ENCODE measurements at places on chromosomes 1 and 21.

- DNase-seq, result no peak
Observed at GRCh38 chr1:166868639-166869038, 7.4 kb downstream of the TADA1 start.

DNA sequence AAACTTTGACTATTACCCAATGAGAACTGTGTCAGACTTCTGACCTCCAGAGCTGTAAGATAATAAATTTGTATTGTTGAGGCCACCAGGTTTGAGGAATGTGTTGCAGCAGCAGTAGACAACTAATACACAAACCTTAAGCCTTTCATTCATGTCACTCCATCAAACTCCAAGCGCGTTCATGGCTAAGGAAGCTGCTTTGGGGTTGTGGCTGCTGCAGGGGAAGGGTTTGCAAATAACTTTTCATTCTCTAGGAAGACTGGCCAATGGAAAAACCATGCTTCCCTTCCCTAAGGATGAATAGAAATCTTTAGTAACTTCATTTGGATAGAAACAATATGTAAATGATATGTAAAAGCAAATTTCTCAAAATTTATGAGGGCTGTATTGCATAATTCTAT is 170.4 kb downstream of the RHOU start:
- no peak for DNase-seq

DNA sequence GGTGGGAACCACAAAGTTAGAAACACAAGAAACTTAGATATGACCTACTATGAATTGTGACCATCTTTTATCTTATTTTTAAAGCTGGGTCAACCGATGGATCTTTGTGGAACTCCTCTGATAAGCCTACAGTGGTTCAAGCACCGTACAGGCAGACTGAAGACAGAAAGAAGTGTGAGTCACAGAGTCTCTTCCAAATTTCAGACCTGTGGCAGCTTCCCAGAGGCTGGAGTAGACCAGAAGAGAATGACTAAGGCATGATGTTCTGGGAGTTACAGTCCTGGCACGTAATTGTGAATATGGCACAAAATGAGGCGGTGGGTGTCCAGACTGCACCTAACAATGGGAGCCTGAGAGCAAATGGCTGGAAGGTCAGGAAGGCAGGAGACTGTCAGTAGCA is 70.0 kb downstream of the LMO4 start:
- no peak for DNase-seq

DNA sequence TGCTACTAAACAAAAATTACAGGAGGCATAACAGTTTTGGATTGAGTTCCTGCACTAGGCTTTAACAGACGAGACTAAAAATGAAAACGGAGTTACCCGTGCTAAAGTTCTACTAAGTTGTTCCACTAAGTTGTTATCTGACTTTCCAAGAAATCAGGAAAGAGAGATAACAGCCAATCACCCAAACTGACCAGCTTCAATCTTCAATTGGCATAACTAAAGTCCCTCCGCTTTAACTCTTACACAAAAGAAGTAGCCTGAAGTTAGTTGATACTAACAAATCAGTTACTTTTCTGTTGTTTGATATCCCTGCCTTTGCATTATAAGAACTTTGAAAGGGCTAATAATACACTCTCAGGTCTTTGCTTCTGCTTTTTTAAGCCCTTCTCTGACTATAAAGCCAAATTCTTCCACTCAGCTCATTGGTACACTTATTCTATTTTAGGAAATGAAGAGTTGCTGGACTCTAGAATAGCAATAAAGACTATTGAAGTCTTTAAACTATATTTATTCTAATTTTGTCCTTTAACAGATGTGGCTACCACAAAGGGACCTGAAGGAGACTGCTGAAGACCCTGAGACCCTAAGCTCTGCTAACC is 61.3 kb downstream of the TESK2 start:
- no peak for DNase-seq

- no peak for DNase-seq
Observed at GRCh38 chr1:44296086-44296485, 59.0 kb downstream of the ERI3 start.

DNA sequence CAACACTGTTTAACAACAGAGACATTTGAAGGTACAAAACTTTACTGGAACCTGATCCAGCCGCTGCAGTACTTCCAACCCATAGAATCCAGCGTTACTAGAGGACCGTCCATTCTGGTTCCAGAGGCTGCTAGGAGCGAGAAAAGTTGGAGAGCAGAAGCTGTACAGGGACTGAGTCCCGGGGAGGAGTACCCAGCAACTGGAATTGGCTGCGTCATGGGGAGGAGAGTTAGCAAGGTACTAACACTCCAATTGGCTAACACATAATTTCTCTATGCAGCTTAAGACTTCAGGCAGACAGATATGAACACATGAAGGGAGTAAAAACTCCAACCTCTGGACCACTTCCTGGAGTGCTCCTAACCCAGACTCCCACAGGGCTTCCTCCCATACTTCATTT is 2.1 kb upstream of the QSOX1 start:
- no peak for DNase-seq

DNA sequence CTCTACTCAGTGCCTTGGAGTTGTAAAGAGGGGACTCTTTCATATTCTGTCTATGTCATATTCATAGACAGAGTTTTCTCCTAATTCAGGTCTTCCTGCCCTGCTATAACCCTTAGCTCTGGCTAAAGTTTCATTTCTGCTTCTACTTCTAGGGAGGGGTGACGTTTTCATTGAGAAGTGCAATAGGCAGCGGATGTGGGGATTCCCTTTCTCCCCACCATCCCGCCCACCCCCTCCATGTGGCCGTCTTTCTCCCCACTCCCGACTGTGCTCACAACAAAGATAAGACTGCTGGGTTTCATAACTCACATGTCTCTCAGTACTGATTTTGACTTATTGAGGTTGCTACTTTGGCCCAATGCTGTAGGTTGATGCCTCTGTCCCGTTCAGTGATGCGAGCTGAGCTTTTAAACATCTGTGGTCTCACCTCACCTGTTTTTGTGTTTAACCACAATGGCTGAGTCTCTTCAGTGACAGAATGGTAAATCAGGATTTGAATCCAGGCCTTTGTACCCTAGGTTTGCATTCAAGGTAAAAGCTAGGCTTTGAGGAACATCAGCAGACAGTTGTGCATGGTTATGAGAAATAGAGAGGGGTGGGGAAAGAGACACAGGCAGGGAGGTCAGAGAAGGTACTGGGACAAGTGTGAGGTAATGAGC is 7.8 kb upstream of the KIF14 start:
- DNase-seq, result no peak

- DNase-seq, result no peak
Observed at GRCh38 chr1:58670181-58670580, 29.7 kb downstream of the MYSM1 start.

- DNase-seq, result no peak
Observed at GRCh38 chr1:69499203-69499803, 68.4 kb upstream of the LRRC7 start.

- no peak for DNase-seq
Observed at GRCh38 chr1:159205225-159205624, 550 bp downstream of the ACKR1 start.

- no peak for DNase-seq
Observed at GRCh38 chr1:153246018-153246417, 13.5 kb upstream of the LORICRIN start.

GRCh38 chr1:109621379-109622136 is 1.9 kb downstream of the AMPD2 start:
- no peak for DNase-seq

DNA sequence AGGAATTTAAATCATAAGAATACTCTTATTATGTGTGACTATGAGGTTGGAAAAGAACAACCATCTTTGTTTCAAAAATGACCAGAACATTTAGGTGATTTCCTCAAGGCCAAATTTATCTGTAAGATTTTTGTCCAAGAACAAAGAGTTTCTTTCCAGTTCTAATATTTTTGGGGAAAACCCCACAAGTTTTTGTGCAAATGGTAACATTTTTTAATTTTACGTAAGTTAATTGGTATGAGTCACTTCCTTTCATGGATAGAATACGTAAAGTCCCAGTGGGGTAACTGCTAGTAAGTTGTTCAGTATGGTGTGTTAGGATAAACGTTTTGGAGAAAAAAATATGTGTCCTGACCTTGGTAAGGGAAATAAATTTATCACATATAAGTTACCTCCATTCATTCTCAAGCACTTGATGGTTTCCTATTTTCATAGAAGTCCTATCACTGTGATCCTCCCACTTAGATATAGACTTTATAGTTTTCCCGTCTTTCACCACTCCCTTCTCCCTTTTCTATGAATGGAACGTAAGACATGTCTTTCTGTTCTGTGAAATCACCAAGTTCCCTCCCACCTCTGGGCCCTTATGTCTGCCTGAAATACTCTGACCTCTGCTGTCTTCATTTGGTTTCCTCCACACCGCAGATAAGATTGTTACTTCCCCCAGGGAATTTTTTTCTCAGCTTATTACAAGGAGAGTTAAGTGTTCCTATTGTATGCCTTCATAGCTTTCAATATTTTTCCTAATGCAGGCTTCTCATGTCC is 34.9 kb upstream of the TSNAX start:
- DNase-seq, result peak; percentile 20

GRCh38 chr1:115412286-115412685 is 74.2 kb upstream of the NGF start:
- DNase-seq, result no peak

GRCh38 chr1:178692564-178693327 is 32.3 kb upstream of the RALGPS2 start:
- DNase-seq, result no peak

DNA sequence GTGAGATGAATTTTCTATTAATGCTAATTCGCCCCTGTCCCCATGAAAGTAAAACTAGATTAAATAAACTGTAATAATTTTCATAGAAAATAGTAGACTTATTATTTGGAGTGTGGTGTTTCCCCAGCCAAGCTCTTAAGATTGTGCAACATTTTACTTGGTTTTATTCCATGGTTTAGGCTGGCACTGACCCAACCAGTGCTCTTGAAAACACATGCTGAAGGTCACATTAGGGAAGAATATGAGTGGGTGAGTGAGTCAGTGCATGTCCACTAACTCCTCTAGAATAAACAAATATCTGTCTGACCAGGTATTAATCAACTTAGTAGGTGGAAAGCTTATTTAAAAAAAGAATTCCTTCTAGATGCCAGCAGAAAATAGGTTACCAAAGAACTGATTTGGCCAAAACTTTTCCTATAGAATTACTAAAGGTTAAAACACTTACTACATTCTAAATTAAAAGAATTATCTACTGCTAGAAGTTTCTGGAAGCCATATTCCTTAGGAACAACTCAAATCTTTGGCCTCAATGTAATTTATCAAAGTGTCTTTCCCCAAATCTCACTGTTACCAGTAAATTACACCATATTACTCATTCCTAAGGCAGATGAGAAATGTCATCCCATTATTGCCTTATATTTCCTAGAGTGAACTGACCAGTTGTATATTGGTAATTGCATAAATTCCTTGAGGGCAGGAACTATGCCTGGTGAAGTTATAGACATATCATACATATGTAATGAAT is 89.7 kb upstream of the RGS1 start:
- DNase-seq, result no peak

GRCh38 chr1:81340239-81340638 is 460.5 kb upstream of the ADGRL2 start:
- no peak for DNase-seq

- DNase-seq, result no peak
Observed at GRCh38 chr1:191662746-191663145, 495.5 kb upstream of the RGS18 start.

GRCh38 chr1:172997941-172998361 is 52.8 kb downstream of the TNFSF18 start:
- no peak for DNase-seq

- no peak for DNase-seq
Observed at GRCh38 chr1:221912230-221912629, 170.3 kb upstream of the DUSP10 start.

- no peak for DNase-seq
Observed at GRCh38 chr1:115113766-115114165, 24.5 kb upstream of the TSPAN2 start.

- DNase-seq, result peak; percentile 24
Observed at GRCh38 chr1:39266269-39266668, 61.8 kb downstream of the MACF1 start.

- DNase-seq, result peak; percentile 95
Observed at GRCh38 chr1:155983191-155984024, 5.1 kb upstream of the ARHGEF2 start.

Data from SK-N-MC (cell line).